Activated naive CD4-positive, alpha-beta T cell treated with anti-CD3 and anti-CD28 coated beads, Interleukin-2, amount 50 U/mL, for 72 hours (primary cell): ENCODE measurements at places on chromosomes 16 and 17. TPM values are rescaled to one million over a fixed set of nuclear protein-coding genes. Genes with fewer than 3 reads are reported as not detected.

The RUNDC1 gene
- total RNA-seq, result 10.7 TPM

The RBFOX1 gene
- total RNA-seq, result not detected

The FAM20A gene
- total RNA-seq, result not detected

The SMTNL2 gene
- total RNA-seq, result not detected

The CD300H gene
- not detected for total RNA-seq

DNA sequence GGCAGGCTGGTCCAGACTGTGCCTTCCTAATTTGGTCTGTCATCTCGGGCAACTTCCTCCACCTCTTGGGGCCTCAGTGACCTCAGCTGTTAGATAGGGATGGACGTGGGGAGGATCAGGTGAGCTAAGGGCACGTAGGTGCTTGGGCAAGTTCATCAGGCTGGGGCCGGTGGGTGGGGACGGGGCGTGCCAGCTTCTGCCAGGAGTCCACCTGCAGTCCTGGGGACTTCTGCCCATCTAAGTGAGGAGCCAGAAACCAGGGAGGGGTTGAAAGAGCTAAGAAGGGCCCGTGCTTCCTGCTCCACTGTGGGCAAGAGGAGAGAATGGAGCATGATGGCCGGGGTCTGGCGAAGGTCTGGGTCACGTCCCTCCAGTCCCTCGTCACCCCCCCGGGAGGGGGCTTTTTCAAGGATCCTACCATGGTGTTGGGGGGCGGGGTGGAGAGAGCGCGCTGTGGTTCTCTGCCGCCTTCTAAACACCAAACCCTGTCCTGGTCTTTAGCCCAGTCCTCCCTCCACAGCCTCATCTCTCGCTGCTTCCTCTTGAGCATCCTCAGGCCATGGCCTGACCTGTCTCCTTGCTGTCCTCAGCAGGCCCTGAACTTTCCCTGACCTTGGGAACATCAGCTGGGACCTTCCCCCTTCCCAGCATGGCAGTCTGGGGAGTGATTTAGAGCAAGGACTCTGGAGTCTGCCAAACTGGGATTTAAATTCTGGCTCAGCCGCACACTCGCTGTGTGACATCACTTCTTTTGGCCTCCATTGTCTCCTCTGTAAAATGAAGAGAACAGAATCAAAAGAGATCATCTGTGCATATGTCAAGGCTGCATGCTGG lies 21.6 kb downstream of the SPNS2 start:
- no peak for DNase-seq

GRCh38 chr17:29393436-29393835 lies 3.3 kb downstream of the TAOK1 start:
- no peak for DNase-seq

- no peak for DNase-seq
Measured at GRCh38 chr17:55414983-55415382, 6.7 kb downstream of the MMD start.

GRCh38 chr16:88941913-88942909 lies 34.8 kb downstream of the CBFA2T3 start:
- DNase-seq, result no peak

DNA sequence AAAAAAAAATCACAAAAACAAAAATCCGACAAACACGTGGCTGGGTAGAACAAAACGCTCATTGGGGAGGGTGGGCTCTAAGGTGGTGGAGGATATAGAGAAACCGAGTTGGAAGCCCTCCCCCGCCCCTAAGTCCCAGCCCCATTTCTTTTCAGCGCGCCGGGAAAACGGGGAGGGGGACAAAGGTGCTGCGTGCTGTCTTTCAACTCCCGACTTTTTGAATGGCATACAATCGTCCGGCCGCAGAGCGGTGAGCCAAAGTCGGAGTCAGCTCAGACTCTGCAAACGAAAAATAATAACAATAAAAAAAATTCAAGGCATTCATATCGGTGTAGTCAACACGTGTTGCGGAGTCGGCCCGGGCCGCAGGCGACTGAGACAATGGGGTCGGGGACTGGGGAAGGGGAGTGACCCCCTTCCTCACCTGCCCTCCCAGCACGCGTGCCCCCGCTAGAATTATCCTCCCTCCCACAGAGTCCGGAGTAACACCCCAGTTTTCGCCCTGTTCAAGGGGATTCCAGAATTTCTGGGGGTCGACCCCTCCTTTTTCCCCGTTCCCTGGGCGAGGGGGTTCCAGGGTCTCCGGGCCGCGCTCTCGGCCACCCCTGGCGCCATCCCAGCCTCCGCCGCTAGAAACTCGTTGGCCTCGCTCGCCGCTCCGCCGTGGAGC lies 1.7 kb upstream of the IGF2BP1 start:
- no peak for DNase-seq

DNA sequence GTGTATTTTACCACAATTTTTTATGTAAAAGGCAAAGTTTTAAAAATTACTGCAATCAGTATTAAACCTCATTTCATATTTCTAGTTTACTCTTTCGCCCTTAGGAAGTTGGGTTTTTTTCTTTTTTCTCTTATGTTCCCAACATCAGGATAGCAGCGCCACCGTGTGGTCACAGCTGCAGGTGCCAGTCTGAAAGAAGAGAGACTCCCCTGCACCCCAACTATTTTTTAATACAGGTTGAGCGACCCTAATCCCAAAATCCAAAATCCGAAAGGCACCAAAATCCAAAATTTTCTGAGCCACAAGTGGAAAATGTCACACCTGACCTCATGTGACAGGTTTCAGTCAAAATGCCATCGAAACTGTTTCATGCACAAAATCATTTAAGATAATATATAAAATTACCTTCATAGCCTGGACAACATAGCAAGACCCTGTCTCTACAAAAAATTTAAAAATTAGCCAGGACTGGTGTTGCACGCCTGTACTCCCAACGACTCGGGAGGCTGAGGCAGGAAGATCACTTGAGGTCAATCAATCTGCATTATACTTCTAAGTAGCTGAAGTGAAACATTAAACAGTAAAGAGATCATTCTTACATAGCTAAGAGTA lies 21.8 kb upstream of the ASGR2 start:
- DNase-seq, result peak; percentile 77

GRCh38 chr16:57472665-57473060 lies 10.2 kb downstream of the POLR2C start:
- no peak for DNase-seq
